GM12892 (cell line): ENCODE measurements at places on chromosomes 16 and 17.

DNA sequence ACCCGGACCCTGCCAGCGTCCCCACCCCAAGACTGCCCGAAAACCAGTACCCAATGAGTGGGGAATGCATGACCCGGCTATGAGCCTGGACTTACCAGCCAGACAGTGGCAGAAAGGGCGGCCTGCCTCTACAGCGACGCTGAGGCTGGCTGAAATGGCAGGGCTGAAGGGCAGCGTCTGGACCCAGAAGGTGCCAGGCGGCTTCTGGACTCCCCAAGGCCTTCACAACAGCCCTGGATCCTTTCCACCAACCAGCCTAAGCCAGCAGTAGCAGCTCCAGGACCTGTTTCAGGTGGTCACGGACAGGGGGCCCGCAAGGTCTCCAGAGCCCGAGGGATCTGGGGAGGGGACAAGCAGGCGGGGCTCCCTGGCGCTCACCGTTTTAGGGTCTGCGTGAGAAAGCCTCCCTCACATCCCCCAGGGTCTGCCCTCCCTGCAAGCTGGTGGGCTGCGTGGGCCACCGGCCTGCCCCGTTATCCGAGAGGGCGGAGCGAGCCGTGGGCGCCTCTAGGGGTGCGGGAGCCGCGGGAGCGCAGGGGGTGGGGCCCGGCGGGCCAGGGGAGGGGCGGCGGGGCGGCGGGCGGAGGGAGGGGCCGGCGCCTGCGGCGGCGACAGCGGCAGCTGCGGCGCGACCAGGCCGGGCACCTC is at the start of gene RIPOR1:
TSS of gene RIPOR1 (plus strand) at position 608 of the 648 bp plus-strand sequence. CDS start 9,618 bp downstream, outside the sequence.
- DNase-seq, result peak; percentile 76

DNA sequence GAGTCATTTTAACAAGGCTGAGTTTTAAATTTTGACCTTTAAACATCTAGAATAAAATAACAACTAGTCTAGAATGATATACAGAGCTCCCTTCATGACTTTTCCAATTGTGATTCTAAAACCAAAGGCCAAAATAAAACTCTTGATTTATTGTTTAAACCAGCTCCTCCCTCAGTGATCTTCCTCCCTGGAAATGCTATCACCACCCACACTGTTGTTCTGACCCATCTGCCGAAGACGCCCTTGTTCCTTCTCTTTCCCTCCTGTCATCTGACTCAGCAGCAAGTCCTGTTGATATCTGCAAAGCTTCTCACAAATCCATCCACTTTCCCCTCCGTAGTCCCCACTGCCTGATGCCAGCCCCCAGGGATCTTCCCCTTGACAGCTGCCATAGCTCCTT is 231.6 kb upstream of the DYNLRB2 start:
- DNase-seq, result no peak

GRCh38 chr17:81553616-81554181 is 1.5 kb upstream of the FAAP100 start:
- DNase-seq, result no peak

DNA sequence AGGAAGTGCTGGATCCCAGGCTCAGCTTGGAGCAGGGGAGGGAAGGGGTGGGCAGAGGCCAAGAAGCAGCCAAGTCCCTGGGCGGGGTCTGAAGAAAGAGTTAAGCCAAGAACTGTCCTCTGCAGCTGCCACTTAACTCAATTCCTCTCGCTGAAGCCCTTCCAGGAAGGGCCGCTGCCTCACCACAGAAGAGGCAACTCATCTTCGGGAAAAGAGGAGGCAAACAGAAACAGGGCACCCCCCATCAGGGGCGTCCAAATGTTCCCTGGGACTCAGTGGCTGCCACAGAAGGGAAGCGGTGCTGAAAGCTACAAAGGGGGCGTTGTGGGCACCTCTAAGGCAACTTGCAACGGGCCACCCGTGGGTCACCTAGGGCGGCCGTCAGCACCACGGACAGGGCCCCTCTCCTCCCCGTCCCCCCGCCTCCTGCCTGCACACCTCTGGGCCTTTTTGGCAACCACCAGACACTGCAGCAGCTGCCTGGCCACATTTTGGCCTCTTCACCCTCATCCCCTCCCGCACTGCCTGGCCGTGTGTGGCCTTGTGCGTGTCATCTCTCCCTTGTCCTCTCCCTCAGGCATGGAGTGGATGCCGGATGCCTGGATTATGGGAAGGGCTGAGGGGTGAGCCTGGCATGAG is 2.5 kb downstream of the TLCD3B start:
- no peak for DNase-seq

DNA sequence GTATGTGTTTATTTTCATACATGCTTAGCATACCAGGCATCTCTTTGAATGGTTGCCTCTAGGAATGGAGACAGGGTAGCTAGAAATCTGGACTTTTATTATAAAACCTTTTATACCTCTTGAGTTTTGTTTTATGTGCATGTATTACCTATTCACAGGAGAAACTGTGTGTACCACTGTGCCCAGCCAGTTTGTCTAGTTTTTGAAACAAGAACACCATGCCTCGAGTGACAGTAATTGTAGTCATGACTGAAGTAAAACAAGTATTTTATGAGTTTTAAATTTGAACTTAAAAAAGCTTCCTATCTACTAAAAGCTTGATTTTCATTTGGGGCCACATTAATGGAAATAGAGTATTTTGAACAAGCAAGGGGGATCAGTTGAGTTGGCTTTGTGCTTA is 57.4 kb downstream of the SNTB2 start:
- DNase-seq, result no peak

GRCh38 chr17:48505788-48506187 is 25.0 kb downstream of the HOXB1 start:
- no peak for DNase-seq

GRCh38 chr17:81956607-81957589 is 4.1 kb downstream of the NOTUM start:
- no peak for DNase-seq

DNA sequence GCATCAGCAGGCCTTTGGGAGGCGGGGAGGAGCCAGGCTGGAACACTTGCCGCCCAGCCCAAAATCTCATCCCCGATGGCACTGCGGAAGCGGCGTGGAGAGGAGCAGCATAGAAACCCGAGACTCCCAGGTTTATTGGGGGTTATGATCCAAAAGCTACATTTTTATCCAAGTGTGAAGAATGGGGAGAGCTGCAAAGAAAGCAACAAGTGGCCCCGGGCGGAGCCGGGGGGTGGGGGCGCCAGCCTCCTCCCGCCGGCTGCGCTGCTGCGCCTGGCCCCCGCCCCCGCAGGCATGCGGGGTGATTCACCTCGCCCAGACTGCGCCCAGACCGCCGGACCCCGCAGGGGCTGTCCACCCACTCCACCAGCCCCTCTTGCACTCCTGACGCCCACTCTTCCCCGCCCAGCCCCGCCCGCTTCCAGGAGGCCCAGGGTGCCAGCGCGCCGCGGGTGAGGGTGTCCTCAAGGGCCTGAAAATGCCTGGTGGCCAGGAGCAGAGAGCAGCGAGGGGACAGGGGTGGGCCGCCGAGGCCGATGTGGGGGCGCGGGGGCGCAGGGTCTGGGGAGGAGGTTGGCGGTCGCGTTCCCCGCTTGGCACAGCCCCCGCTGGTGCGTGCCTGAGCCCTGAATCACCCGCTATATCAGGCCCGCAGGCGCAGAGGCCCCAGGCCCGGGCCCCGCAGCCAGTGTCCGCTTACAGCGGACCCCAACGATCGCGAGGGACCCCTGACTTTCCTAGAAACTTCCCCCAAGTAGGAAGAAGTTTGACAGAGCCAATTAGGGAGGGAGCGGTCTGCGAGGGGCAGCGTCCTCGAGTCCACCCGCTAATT is 1.3 kb downstream of the CAVIN1 start:
- no peak for DNase-seq

GRCh38 chr16:15484662-15485061 is 50.3 kb downstream of the BMERB1 start:
- no peak for DNase-seq

DNA sequence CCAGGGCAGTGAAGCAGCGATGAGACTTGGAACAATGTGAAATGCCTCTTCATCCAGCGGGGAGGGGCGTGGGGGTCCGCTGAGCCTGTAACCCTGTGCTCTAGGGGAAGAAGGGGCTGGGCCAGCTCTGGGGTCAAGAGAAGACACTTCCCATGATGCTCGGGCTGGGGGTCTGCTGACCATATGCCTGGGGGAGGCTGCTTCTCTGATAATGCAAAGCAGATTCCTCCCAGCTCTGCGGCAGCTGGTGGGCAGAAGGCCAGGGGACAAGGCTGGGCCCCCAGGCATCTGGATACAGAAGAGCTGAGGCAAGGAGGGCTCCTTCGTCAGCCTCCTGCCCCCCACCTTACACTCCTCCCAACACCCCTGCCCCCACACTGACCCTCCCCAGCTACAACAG is 24.7 kb downstream of the NGFR start:
- DNase-seq, result no peak
